Epithelial cell of proximal tubule (primary cell): ENCODE measurements at places on chromosomes 16 and 17. TPM values are rescaled to one million over a fixed set of nuclear protein-coding genes. Genes with fewer than 3 reads are reported as not detected.
A peak's percentile ranks its signal among the peaks of the same experiment; 100 is the strongest.

GRCh38 chr16:27539636-27540035, 10.1 kb downstream of the GTF3C1 start:
- DNase-seq: no peak

DNA sequence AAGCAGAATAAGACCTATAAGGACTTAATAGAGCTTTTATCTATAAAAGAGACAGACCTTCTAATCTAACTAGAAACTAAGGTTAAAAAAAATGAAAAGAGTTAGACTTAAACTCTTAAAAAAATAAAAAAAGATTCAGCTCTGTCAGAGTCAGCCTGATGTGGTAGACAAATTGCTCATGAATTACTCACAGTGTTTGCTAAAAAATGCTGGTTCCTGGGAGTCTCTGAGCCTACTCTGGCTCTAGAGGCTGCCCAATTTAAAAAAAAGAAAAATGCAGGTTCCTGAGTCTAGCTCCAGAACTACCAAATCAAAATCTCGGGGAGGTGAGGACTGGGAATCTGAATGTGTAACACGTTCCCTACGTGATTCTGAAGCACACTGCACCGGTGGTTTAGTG, 18.1 kb downstream of the SOST start:
- DNase-seq: no peak

DNA sequence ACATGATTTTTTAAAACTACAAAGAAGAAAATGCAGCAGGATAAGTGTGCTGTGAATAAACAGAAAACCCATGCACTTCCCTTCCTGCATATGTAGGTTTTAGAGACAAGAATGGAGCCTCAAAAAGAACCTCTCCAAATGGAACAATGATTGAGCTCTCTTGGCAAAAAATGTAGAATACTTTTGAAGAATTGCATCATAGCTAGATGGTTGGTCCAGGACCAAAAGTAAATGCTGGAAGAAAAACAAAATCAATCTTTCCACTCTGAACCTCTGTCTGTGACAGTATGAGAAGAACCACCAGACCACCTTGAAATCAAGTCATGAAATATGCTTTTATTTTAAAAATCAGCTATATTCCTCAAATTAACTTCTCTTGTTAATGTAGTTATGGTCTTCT, 17.5 kb downstream of the HELZ start:
- no peak for DNase-seq

DNA sequence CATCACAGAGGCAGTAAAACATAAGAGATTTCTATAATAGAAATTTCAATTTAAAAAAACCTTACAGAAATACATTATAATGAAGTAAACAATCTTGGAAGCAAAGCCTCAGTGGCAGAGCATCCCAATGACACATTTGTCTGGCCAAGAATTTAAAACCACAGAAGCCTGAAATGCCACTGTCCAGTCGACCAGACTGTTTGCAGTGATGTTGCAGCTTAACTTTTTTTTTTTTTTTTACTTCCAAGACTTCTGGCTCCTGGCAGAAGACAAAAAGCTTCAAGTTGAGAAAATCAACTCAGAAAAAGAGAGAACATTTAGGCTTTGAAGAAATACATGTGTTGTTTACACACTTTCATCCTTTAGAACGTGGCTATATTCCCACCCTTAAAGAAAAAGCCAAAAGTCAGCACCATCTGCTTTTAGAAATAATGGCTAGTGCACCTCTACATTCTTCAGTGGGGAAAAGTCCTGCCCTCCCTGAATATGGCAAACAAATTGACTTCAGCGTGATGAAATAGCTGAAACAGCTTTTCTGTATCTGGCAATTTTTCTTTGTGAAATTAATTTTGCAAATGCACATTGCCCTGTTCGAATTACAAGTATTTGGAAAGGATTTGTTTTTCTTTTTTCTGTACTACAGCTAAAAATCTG, 205.5 kb upstream of the MON1B start:
- DNase-seq: peak; percentile 47

GRCh38 chr17:19369107-19369778, 6.7 kb upstream of the B9D1 start:
- DNase-seq: no peak

GRCh38 chr16:49312389-49312985, 30.8 kb upstream of the CBLN1 start:
- no peak for DNase-seq

GRCh38 chr17:48510761-48511604, 19.8 kb downstream of the HOXB1 start:
- DNase-seq: no peak

HBA2 gene
- total RNA-seq: not detected in 2 replicates
